ENCODE measurements at places on chromosomes 6 and 20.
A peak's percentile ranks its signal among the peaks of the same experiment; 100 is the strongest.

- no peak for DNase-seq
Observed at GRCh38 chr20:38501858-38502436, 29.3 kb downstream of the RALGAPB start.

DNA sequence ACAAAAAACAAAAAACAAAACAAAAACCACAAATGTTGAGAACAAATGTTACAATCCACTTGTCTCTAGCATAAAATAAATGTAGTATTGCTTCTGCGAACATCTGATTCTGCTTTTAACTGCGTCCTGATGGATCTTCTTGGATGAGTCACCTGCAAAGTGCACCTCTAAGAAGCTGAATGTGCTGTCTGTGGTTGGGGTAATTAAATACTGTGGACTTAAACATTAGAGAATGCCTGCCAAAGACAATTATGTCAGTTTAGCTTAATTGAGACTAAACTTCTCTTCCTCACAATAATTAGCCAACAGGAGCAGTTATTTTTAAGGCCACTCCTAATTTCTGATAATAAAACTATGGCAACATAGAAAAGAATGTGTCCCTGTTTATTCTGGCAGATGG lies 253.4 kb downstream of the PHACTR1 start:
- DNase-seq, result peak; percentile 41

- DNase-seq, result no peak
Observed at GRCh38 chr6:46642928-46643751, 9.5 kb downstream of the CYP39A1 start.

DNA sequence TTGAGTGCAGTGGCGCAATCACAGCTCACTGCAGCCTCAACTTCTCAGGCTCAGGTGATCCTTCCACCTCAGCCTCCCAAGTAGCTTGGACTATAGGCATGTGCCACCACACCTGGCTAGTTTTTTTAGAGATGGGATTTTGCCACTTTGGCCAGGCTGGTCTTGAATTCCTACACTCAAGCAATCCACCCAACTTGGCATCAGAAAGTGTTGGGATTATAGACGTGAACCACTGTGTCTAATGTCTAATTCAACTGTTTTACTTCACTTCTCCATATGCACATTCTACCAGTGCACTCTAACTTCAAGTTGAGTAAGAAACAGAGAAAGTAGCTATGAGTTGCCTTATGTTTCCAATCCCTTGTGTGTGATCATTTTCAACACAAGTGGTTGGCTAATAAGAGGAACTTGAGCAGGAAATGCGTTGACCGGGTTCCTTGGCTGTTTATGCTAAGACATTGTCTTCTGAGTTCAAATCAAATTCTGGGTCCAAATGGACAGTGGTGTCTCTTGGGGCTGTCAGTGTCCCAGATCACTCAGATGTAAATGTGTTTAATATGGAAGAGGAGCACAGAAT lies 23.9 kb downstream of the ZNF337 start:
- DNase-seq, result no peak

GRCh38 chr6:87939776-87940175 lies 107.9 kb upstream of the SPACA1 start:
- DNase-seq, result no peak

- DNase-seq, result no peak
Observed at GRCh38 chr20:23151885-23152284, 65.8 kb upstream of the CD93 start.

GRCh38 chr20:60214901-60215815 lies 256.9 kb downstream of the CDH26 start:
- DNase-seq, result no peak

GRCh38 chr6:84460491-84460890 lies 233.0 kb upstream of the CEP162 start:
- DNase-seq, result no peak

DNA sequence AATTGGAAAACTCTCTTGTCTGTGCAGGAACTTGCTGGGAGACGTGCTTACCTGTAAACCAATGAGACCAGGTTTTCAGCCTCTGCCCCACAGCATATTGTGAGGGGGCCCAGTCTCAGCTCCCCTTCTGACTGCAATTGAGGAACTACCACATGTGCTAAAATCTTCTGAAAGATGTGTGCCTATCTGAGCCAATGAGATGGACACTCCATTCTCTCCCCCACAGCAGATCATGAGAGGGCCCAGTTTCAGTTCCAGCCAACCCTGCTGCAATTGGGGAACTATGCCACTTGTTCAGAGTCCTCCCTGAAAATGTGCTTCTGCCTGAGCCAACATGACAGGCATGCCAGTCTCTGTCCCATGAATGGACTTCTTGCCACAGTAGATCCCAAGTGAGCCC lies 20.9 kb upstream of the PI3 start:
- no peak for DNase-seq

GRCh38 chr20:57560554-57561355 lies at the start of gene PCK1:
TSS of gene PCK1 (plus strand) at chr20:57561110. CDS start at chr20:57561412, 302 bp downstream.
- DNase-seq, result no peak

DNA sequence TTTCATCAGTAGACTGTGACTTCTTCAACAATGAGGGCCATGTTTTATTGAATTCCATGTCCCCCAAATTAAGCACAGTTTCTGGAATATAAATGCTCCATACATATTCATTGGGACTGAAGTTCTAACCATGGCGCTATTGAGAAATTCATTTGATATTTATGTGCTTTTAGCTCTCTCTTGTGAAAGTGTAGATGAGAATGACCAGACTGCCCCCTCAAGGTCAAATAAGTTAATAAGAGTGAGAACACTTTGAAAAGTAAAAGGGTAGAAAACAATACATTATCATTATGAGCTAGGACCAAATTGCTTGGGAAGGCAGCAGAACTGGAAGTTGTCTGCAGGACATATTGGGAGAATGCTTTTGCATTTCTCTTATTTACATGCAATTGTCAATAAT lies 597.9 kb downstream of the EPM2A start:
- DNase-seq, result peak; percentile 31

- DNase-seq, result no peak
Observed at GRCh38 chr6:4670824-4671409, 105.3 kb upstream of the CDYL start.

- peak; percentile 73 for DNase-seq
Observed at GRCh38 chr20:53579581-53580375, 13.9 kb downstream of the ZNF217 start.

GRCh38 chr20:60050193-60050947 lies 92.1 kb downstream of the CDH26 start:
- DNase-seq, result no peak

- DNase-seq, result no peak
Observed at GRCh38 chr6:16292432-16292831, 54.0 kb downstream of the GMPR start.

- peak; percentile 66 for DNase-seq
Observed at GRCh38 chr6:143325379-143326140, 124.9 kb downstream of the ADAT2 start.

DNA sequence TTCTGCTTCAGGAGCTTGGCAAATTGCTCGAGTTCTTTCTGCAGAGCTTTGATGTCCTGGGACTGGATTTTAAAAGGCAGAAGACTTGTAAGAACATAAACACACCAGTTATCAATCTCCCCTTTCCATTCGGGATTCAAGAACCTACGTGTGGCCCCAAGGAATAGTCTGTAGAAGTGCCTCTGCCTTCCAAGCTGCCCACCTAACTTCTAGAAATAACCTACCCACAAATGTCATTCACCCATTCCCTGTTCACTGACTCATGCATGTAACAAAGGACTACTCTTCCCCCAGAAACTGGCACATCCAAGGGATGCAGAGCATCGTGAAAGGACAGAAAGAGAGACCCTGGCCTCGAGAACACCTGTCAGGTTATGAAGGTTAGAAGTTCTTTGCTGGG lies 4.5 kb downstream of the POU5F1 start:
- no peak for DNase-seq

DNA sequence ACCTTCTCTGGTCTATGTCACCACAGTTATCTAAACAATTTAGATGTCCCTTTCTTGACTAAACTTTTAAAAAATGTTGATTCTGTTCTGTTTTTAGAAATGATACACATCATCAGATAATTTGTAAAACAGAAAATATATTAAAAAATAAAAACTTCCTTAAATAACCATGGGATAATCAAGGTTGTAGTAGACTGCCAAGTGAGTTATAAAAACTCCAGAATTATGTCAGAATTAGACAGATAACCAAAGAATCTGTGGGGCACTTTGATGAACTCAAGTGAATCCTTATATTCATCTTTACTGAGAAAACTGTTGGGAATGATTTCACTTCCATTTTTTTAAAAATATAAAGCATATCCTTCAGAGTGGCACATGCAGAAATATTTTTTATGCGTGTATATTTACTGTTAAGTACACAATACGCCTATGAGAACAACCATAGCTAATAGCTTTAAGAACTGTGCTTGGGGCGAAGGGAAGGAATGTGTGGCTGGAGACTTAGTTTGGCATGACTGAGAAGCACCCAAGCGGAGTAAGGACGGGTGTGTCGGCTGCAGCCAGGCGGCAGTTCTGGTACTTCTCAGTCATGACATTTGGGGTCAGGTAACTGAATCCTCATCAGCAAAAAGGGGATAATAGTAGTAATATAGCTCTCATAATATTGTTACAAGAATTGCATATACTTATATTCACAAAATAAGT lies 604.7 kb upstream of the CITED2 start:
- no peak for DNase-seq

DNA sequence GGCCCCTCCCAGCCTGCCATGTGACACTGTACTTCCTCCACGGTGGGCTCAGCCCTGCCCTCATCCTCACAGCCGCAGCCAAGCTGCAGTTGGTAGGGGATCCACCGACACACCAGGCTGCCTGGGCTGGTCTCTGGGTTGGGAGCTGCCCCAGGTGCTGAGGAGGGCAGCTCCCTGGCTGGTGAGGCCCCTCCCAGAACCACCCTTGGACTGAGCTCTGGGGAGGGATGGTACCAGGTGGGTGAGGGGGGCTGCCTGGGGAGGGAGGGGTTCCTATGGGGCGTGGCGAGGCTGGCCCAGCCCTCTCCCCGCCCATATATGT lies 185 bp upstream of the TNFRSF6B start:
- DNase-seq, result peak; percentile 33

DNA sequence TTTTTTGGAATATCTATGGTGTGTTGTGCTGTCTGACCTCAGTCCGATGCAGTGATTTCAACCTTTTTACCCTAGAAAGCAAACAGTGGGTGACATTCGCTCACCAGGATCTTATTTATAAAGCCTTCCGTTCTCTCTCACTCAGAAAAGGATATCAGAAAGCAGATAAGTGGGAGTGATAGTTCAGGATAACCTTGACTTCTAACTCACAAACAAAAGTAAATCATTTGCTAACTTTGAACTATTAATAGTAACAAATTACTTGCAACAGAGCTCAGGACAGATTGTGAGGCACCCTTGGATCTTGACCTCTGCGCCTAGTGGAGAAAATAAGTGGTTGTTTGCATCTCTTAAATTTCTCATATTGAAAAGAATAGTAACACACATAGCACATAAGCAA lies 637.1 kb upstream of the CITED2 start:
- DNase-seq, result no peak

DNA sequence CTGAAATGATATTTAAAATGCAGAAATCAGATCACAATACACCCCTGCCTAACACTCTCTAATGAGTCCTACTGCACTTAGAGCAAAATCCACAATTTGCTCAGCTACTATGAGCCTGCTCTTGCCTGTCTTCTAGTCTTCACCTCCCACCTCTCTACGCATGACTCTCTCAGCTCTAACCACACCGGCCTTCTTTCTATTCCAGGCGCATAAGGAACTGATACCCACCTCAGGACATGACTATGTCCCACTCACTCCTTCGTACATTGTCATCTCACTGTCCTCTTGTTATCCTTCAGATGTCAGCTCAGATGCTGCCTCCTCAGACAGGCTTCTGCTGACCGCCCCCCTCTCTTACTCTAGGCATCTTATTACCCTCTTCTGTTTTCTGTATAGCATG lies 201.0 kb upstream of the FLRT3 start:
- DNase-seq, result no peak

DNA sequence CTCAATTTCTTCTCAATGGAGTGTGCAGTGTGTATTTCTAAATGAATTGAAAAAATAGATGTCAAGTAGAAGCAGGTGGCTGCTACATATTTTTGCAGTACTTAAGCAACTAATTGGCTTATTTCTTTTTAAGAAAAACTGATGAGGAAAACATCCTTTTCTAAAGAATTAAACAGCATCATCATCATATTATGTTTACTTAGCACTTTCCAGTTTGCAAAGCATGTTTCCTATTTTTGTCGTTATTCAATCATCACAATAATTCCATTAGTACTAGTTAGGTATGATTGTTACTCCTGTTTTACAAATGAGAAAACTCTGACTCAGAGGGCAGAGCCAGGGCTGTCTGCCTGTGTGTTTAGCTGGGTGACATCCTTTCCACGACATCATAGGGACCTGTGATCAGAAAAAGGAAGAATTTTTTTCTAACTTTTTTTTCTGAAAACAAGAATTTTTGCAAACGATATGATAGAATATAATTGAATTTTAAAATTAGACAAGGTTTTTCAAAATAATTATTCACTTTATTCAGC lies 22.7 kb upstream of the BMP6 start:
- no peak for DNase-seq

GRCh38 chr6:166617359-166617758 lies 9.7 kb downstream of the RPS6KA2 start:
- no peak for DNase-seq

DNA sequence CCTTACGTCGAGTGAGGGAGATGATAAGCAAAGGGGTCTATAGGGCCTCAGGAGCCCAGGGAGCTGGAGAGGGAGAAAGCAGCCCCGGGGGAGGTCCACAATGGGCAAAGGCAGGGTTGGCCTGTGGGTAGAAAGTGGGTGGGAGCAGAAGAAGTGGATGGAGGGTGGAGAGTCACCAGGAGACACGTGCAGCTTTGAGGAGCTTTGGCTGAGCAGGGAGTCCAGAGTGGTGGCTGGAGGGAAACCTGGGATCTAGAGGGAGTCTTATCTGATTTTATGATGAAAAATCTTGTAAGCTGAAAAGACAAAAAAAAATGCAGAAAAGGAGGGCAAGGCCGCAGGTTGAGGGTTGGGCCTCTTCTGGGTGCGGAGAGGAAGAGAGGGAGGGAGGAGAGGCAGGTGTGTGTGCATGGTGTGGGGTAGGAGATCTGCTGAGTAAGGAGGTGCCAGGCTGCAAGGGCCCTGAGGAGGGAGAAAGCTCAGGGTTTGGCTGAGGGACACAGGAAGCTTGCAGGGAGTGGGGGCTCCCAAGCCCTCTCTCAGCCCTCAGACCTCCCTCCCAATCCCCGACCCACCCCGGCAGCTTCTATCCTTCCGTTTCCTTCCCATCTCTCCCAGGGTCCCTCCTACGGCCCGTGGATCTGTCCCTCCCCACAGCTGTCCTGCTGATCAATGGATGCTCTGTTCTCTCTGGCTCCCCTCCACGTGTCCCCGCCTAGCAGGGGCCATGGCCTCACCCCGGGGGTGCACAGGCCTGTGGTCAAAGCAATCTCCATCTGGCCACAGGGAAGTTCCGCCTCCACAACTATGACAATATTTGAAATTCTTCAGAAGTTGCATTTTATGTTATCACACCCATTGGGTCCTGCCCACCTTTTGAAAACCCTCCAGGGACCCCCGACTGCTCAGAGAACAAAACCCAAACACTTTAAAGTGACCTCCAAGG lies 17.1 kb upstream of the BPI start:
- DNase-seq, result no peak

DNA sequence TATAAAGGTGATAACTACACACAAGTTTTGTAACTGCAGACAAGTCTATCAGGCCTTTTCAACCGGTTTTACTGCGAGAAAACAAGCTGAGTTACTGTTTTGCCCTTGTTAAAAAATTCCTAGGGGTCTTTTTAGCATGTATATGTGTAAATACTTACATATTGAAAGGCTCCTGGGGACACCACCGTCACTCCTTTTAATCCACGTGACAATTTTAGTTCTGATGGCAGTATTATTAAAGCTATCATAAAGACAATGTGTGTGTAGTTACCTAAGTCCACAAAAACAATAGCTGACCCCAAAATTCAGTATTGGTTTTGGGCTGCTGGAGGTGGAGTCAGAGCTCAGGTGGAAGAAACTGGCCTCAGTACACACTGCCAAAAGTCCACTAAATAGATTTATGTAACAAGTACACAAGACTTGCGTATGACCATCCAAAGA lies 41.3 kb upstream of the HFE start:
- DNase-seq, result peak; percentile 28
